Neural progenitor cell (in vitro differentiated cells): ENCODE measurements at places on chromosomes 5 and 9. TPM values are rescaled to one million over a fixed set of nuclear protein-coding genes. Genes with fewer than 3 reads are reported as not detected.

DNA sequence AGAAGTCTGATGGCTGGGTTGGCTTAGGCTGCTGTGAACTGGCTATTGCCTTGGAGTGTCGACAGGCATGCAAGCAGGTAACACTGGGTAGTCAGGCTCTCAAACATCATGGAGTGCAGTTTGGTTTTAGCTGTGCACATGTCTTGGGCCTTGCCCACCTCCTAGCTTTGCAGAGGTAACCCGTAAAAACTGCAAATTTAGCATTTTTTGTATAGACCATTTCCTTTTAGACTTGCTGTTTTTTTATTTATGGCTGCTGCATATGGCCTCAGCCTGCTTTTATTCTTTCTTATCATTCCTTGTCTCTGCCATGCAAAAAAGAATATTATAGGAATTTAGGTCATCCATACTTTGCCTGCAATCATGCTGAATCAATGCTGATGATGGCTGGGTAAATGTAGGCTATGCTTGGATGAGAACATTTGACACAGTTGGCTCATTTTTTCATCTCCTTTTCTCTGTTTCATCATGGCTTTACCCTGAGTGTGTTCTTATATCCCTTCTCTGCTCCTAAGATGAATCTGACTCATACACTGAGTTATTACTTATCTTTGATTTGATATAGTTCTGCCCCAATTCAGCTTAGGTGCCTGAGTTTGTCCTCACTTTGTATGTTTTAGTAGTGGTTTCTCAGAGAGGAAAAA is 27.2 kb downstream of the RECK start:
- H3K4me1 ChIP-seq: no peaks in the 10 kb centered on the region
- no peak for DNase-seq
- no peaks in the 10 kb centered on the region for H3K27me3 ChIP-seq
- no peak overlapping the region for H3K27ac ChIP-seq

Gene SLC27A6
- 1.9 and 7.4 TPM in 2 replicates for total RNA-seq

Gene SPATA6L
- 0.99 TPM in 1 of 2 replicates, not detected in the other for total RNA-seq

DNA sequence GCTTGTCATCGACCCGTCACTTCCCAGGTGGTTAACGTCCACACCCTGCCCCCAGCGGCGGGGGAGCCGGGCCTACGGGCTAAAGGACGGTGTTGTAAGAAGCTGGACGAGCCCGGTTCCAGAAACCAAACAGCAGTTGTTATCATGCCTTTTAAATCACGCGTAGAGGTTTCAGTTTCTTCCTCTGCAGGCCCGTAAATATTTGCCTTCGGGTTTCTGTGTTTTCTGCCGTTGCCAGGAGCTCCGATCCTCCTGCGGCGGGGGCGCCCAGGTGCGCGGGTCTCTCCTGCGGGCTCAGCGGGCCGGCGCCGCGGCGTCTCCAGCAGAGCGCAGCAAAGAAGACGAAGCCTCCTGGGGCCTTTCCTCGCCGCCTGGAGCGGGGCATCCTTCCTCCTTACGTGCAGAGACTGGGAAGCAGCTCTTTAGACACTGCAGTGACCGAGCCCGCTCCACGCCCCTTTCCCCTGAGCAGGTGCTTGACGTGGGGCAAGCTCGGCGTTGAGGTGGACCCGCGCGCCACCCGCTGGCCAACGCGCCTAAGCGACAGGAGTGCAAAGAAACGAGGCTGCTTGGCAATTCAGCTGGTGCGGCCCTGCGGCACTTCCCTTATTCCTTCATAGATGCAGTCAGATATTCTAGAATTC is 21.8 kb upstream of the TTC1 start:
- H3K27me3 ChIP-seq: peaks cover 55% of the 10 kb centered on the region
- DNase-seq: peak; percentile 88
- no peak overlapping the region for H3K27ac ChIP-seq
- no peaks in the 10 kb centered on the region for H3K4me1 ChIP-seq

GRCh38 chr9:30846651-30847050 is 1537.8 kb upstream of the ACO1 start:
- no peaks in the 10 kb centered on the region for H3K27me3 ChIP-seq
- H3K4me3 ChIP-seq: no peak overlapping the region
- H3K4me1 ChIP-seq: no peaks in the 10 kb centered on the region
- no peak for DNase-seq

GRCh38 chr5:138890644-138891043 is 15.5 kb upstream of the LRRTM2 start:
- DNase-seq: no peak
- H3K4me1 ChIP-seq: no peaks in the 10 kb centered on the region
- H3K4me3 ChIP-seq: no peak overlapping the region
- H3K27ac ChIP-seq: no peak overlapping the region
- H3K36me3 ChIP-seq: peaks cover 34% of the 10 kb centered on the region

DNA sequence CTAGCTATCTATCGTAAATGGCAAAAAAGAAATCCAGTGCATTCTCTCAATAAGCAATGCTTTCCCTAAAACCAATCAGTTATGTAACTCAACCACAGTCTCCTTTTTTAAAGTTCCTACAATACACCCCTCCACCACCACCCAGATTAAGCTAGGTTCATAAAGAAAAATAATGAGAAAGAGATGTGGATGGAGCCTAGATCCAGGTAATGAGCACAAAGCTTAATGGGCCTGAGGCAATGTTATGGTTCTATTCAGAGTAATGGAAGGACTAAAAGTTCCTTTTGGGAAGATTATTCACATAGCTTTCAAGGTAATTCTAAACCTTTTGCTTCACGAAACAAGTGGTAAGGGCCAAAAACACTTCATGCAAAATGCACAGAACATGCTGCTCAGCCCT is 113.5 kb downstream of the MPDZ start:
- H3K27ac ChIP-seq: no peak overlapping the region
- peaks cover 14% of the 10 kb centered on the region for H3K4me1 ChIP-seq
- no peak for DNase-seq

Gene GPR150
- 0.12 TPM in 1 of 2 replicates, not detected in the other for total RNA-seq

Gene SPINK6
- not detected in 2 replicates for total RNA-seq

DNA sequence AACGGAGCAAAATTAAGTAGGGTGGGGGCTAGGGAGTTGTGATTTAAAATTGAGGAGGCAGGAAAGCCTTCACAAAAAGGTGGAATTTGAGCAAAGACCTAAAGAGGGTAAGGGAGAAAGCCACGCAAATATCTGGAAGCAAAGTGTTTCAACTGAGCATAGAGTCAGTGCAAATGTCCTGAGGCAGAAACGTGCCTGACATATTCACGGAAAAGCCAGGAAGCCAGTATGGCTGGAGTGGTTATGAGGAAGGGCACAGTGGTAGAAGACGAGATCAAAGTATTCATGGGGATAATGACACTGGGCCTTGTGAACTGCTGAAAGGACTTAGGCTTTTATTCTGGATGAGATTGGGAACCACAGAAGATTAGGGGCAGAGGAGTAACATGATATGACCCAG is 268.4 kb downstream of the MAN2A1 start:
- H3K27me3 ChIP-seq: no peaks in the 10 kb centered on the region
- H3K4me3 ChIP-seq: no peak overlapping the region
- H3K4me1 ChIP-seq: peaks cover 26% of the 10 kb centered on the region
- no peak for DNase-seq

Gene FAF2
- total RNA-seq: 32.3 and 33.4 TPM in 2 replicates

Gene RNF224
- not detected in 2 replicates for total RNA-seq

Gene SIT1
- 0.56 and 0.86 TPM in 2 replicates for total RNA-seq
